ENCODE measurements at places on chromosomes 3 and 15.
A peak's percentile ranks its signal among the peaks of the same experiment; 100 is the strongest.

GRCh38 chr3:57078635-57079473 is 18.4 kb downstream of the SPATA12 start:
- DNase-seq, result peak; percentile 5

DNA sequence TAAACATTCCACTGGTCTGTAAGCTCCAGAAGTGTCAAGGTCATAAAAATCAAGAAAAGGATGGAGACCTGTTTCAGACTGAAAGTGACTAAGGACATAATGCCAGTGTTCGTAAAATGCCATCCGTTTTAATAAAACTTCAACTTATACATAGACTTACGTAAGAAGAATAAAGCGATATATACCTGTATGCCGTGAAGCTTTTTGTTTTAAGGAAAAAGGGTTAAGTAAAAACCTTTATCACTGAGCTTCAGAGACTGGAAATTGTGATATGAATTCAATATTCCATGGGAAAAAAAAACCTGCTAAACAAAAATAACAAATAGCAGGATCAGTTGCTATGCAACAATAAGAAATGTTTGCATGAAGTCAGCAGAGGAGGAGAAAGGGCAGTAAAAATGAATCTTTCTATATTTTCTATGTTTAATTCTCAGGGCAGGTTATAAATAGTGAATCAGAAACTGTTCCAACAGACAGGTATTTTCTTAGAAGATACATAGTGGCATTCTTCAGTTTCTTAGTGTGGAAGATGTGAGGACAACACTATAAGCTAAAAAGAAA is 42.5 kb downstream of the CHSY1 start:
- DNase-seq, result no peak

DNA sequence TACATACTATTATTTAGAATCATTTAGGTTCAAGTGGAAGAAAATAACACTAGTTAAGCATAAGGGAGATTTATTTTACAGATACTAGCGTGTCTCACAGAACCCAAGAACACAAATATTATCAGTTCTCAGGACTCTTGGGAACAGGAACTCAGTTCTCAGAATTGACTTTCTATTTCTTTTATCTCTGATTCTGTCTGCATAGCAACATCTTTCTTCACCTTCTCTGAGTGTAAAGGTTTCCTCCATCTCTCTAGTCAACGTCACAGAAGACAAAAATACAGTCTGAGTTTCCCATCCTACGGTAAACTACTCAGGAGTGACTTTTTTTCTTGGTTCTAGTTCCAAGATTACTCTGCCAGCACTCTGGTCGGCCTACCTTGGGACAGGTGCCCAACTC is 220.0 kb downstream of the SV2B start:
- DNase-seq, result no peak

DNA sequence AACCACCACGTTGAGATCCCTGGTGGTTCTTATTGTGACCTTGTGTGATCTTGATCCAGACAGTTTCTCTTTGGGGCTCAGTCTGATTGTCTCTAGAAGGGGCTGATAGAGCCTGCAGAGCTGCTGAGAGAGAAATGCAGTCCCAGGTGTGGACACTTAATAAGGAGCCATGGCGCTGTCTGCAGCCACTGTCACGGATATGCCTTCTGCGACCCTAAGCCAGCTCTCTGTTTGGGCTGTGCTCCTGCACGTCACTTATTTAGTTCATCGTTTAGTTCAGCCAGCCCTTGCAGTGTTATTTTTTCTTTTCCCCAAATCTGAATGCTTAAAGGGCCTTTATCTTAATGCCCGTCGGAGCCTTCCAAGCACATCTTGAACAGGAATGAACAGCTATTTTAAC is 12.0 kb downstream of the SLC6A1 start:
- DNase-seq, result no peak

DNA sequence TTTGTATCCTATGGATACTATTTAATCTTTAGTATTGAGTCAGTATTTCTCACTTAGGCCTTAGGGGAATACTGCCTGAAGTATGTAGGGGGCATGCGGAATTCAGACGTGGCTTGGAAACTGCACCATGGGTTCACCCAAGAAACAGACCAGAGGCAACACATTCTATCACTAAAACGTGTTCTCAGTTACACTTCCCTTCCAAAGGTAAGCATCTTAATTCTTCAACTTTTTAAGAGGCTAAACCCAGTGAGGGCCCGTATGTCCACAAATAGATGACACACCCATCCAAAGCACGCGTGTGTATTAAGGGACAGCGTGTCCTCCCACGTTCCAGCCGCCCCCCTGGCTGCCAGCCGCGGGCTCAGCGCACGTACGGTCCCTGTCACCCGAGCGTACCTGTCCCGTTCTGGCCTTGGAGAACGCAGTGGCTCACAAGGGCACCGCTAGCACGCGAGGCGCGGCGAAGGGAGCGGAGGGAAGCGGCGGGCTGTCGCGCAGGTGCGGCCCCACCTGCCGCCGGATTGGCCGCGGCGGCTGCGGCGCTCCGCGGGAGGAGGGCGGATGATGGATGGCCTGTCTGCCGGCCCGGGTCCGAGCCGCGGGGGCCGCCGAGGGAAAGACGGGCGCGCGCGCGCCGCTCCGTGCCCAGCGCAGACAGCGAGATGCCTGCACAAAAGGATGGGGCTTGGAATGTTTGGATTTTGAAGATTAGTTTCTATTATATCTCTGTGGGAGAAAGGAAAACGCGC is 1003.9 kb upstream of the NR2F2 start:
- no peak for DNase-seq

GRCh38 chr3:13598201-13598600 is 49.3 kb downstream of the FBLN2 start:
- no peak for DNase-seq

GRCh38 chr15:38961456-38961855 is 396.8 kb upstream of the RASGRP1 start:
- no peak for DNase-seq

DNA sequence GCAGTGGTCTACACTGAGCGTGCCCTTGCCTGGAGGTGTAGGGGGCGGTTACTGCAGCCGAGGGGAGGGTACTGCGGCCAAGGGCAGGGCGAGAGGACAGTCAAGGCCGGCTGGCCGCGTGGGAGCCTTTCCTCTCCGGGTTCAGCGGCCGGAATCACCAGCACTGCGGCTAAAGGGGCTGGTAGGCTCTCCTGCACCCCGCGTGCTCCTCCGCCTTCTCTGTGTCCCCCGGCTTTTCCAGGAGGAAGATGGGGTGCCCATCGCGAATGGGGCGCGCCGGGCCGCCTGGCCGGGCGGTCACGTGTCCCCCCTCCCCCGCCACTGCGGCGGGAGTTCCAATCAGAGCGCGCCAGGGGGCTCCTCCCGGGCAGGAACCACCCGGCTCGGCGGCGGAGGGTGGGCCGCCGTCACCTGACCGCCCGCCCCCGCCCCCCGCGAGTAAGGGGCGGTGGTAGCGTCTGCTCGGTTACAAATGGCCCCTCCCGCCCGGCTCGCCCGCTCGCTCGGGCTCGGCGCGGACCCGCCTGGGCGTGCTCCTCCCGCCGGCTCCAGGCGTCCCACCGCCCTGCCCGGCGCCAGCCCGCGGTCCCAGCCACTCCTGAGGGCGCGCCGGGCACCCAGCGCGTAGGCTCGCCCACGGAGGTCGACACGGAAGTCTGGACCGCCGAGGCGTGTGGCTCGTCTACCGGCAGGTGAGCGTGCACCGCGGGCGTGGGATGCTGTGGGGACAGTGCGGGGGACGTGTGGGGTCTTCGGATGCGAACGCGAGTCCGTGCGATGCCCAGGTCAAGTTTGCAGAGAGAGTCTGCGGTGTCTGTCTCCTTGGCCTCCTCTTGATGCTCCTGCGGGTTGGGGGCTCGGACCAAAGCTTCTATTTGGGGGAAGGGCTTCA is 242.6 kb upstream of the TOPAZ1 start:
- DNase-seq, result no peak

GRCh38 chr3:47476330-47476626 is 537 bp upstream of the SCAP start:
- DNase-seq, result no peak

GRCh38 chr15:38072348-38073177 is 138.1 kb downstream of the TMCO5A start:
- DNase-seq, result peak; percentile 6
